ENCODE measurements at places on chromosomes 7 and 10.

GRCh38 chr7:134910968-134911367, 75.3 kb upstream of the AGBL3 start:
- DNase-seq: no peak

GRCh38 chr7:25775999-25776743, 375.8 kb upstream of the NFE2L3 start:
- DNase-seq: no peak

- no peak for DNase-seq
These were observed 114.6 kb downstream of the DNAJC1 start for GRCh38 chr10:21888959-21889358.

DNA sequence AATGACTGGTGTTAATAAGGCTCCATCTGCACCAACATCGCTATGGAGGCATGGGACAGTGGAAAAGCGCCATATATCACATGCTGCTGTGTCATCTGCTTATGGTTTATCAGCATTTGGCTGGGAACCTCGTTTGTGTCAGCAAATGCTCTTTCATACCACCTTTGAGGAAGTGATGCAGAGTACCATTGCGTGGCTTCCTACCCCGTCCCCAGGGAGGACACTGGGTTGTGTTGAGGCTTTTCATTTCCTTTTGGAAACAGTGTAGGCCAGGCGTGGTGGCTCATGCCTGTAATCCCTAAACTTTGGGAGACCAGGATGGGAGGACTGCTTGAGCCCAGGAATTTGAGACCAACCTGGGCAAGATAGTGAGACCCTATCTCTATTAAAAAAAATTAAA, 6.8 kb downstream of the TACR2 start:
- DNase-seq: no peak

DNA sequence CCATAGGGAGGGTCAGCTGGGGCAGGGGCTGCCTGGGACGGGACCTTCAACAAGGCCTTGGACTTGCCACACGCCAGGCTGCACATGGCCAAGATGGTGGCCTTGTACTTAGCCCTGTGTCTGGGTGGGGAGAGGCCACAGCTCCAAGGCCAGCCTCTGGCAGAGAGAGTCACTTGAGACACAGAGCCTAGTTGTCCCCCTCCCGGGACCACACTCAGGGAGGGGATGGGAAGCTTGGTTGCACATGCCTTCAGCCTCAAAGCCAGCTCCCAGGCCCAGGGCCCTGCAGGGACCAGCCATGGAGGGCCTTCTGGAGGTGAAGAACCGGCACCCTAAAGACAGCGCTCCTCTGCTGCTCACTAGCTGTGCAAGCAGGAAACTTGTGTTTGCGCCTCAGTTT, 16.7 kb downstream of the MMRN2 start:
- DNase-seq: no peak

GRCh38 chr7:140667476-140667875, 5.3 kb upstream of the ADCK2 start:
- no peak for DNase-seq

- no peak for DNase-seq
These were observed 5.4 kb downstream of the PIK3CG start for GRCh38 chr7:106870528-106870927.

DNA sequence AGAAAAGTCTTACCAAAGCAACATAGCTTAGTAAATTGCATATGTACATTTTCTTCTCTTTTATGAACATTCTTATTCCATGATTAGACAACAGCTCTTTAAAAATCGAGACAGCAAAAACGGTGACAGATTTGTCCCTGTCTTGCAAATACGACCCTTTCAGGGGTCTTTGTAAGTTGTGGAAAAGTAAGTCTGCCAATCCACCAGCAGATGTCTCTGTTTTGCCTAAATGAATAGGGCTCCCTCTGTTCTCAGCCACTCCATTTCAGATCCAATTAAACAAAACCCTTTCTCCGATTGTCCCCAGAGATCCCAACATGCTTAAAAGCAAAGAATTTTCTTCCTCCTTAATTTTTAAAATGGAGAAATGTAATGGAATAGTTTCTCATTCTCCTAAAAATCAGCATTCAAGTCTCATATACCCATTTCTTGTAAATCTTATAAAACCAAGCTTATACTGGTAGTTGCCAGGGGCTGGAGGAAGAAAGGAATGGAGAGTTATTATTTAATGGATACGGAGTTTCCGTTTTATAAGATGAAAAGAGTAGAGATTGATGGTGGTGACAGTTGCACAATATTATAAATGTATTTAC, 61.0 kb upstream of the NFE2L3 start:
- no peak for DNase-seq

DNA sequence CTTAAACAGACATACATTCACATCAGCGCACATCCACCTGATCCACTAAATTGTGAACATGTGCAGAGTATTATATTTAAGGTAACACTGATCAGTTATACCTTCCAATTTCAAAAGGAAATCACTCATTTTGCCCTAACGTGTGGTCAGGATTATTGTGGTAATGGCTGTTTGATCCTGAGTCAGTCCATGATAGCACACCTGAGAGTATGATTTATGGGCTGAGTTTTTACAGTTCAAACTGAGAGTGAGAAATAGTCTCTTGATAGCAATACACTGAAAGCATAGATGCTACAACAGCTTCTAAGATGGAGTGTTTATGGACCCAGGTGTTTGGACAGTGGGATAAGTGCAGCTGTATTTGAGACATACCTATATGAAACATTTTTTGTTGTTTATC, 96.7 kb downstream of the KIF20B start:
- DNase-seq: no peak

DNA sequence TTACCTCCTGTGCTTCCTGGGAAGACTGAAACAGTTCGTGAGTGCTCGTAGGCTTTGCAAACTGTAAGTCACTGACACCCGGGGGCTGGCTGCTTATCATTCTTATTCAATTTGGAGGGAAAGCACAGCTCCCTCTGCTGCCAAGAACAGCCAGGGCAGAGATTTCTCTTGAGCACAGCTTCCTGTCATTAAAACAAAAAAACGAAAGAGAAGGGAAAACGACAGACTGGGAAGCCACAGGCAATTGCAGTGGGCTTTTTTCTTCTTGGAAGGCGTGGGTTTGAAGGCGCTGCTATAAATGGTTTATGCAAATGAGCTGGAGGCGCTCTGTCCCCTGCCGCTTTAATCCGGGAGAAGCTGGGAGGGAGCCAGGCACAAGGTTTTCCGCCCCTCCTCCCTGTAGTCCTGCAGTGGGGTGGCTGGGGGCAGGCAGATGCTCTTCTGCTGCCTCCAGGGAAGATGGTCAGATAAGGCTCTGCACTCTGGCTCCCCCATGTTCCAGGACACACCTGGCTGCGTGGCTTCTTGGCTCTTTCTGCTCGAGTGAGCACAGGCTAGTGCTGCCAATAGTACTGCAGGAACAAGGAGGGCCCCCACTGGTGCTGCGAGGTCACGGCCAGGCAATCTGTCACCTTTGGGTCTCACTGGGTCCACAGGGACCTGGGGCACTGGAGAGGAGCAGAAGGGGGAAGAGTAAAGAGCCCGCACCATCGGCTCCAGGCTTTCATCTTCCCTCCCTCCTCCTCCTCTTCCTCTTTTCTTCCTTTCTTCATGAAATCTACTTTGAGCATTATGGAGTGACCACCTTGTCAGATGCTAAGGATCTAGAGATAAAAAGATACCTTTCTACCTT, 49.5 kb downstream of the NEURL1 start:
- DNase-seq: no peak

DNA sequence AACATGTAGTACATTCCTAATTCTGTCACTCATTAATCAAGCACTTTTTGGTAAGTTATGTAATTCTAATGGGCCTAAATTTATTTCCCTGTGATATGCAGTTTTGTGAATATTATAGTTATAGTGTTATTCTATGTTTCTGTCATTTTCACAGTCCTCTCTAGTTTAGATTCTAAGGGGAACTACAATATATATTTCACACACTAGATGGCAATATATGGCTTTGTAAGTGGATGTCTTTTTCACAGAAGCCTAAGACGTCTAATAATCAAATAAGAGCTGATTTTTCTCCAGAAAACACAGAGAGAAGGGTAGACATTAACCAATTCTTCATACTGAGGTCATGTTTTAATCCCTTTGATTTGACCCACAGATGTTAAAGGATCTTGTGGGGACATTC, 18.0 kb downstream of the RNLS start:
- no peak for DNase-seq

DNA sequence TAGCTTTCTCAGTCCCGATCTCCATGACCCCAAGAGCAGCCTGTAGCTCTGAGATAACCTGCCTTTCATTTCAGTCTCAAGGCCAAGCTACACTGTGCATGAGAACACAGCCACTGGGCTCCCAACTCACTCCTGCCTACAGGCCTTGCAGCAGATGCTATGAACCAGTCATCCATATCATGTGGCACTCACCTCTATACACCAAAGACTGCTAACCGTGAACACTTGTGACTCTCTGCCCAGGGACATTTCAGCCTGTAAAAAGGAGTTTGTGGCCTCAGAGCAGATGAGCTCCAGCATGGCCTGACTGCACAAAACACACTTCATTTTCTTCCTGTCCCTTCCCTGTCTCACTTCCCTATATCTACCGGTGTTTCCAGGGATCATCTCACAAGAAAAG, 56.9 kb upstream of the NPY start:
- no peak for DNase-seq

DNA sequence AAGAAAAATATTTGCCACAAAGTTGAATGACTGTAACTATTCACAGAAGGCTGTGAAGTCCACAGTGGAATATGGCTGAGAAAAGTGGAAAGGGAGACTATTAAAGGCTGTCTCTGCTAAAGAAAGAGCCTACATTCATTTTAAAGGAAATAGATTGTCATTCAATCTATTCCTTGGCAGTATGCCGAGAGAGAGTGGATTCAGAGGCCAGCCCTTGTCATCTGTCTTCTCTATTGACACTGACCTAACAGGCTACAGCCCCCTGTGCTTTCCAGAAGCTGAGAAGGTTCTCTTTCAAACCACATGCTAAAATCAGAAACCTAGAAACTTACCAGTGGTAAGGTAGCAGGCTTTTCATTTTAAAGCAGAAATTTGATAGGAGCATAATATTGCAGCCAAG, 12.1 kb downstream of the ODAD2 start:
- DNase-seq: no peak

- no peak for DNase-seq
These were observed 21.4 kb downstream of the SLF2 start for GRCh38 chr10:100934084-100934659.

GRCh38 chr7:7694542-7694941, 23.9 kb downstream of the RPA3 start:
- DNase-seq: no peak

DNA sequence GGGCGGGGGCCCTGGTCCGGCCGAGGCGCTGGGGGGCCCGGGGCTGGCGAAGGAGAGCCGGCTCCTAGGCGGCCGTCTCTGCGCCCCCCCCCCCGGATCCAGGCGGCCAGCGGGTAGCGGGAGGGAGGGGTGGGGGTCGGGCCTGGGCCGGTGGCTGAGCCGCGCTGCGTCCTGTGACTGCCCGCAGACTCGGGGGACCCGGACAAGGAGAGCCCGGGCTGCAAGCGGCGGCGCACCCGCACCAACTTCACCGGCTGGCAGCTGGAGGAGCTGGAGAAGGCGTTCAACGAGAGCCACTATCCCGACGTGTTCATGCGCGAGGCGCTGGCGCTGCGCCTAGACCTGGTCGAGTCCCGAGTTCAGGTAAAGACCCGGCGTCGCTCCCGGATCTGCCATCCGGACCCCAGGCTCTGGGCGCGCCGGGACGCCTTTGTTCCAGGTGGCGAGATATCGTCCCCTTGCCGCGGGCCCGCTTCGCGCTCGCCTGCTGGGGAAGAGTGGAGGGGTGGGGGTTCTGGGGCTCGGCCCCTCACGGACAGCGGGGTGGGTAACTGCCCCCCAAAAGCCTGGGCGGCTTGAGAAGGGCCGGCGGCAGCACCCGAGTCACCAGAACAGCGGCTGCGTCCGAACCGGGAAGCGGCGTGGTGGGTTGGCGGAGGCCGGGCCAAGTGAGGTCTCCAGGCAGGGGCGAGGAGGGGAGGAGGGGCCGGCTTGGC, 819 bp downstream of the UNCX start:
- DNase-seq: no peak

DNA sequence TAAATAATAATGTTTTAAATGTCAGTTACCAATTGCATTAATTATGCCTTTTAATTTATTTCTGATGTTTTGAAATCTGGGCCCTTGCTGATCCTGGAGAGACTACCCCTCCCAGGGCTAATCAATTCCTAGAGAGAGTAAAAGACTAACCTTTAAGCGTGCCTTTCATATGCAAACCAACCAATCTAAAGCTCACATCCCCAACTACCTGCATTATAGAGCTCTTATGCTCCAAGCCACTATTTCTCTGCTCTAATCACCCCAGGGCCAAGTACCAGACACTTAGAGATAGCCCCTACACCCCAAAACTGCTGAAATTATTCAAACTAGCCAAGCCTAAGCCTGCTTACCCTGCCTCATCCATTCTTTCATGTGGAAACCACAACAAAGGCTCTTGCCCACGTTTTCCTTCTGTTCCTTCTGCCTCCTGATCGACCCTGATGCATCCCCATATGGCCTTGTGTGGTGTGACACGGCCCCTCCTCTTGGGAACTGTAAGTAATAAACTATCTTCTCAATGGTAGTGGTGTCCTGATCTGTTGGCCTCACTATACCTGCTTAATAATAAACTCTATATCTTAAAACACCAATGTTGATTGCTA, 97.7 kb downstream of the HIBADH start:
- DNase-seq: no peak

- DNase-seq: no peak
These were observed 545.9 kb downstream of the SORCS1 start for GRCh38 chr10:106618646-106619045.

GRCh38 chr10:82089327-82089726, 214.3 kb downstream of the NRG3 start:
- DNase-seq: no peak

- no peak for DNase-seq
These were observed 61.3 kb downstream of the CACNA2D1 start for GRCh38 chr7:82382276-82382675.

- no peak for DNase-seq
These were observed 124.2 kb downstream of the GNAT3 start for GRCh38 chr7:80387634-80388193.

GRCh38 chr7:17608114-17608833, 309.8 kb downstream of the AHR start:
- DNase-seq: no peak

DNA sequence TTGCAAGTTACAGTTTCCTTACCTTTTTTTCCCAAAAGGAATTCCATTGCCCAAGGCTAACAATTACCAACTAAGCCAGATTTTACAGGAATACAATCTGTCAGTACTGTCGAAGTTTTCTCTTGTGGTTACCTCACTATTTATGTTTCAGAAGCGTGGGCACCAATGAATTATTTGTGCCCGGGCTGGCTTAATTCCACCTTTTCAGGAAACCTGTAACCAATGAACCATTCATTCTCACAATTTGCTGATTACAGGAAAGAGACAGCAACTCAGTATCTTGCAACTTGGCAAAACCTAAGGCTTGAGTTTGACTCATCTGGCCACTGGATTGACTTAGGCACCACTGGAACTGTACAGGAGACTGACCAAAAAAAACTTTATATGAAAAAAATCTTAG, 485.6 kb downstream of the INHBA start:
- DNase-seq: no peak

DNA sequence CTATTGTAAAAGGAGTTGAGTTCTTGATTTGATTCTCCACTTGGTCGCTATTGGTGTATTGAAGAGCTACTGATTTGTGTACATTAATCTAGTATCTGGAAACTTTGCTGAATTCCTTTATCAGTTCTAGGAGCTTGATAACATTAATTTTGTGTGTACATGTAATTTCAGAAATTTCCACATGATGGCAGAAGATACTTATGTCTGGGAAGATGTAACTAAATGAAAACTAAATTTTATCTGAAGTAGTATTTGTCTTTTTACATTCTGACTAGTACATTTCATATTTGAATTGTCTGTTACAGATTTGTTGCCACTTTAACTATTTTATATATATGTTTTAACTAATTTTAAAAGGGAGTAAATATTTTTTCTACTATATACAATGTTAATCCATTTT, 27.6 kb downstream of the SDHAF3 start:
- no peak for DNase-seq
